Heart left ventricle (tissue), 16 donors: ENCODE measurements at places on chromosomes 4 and X. TPM values are rescaled to one million over a fixed set of nuclear protein-coding genes. Genes with fewer than 3 reads are reported as not detected.

PAGE2B gene
- total RNA-seq = not detected

GRCh38 chr4:152094970-152095700, 334.3 kb upstream of the GATB start:
- DNase-seq = no peak

GRCh38 chrX:45143455-45143854, 57.2 kb downstream of the DIPK2B start:
- DNase-seq = no peak

DNA sequence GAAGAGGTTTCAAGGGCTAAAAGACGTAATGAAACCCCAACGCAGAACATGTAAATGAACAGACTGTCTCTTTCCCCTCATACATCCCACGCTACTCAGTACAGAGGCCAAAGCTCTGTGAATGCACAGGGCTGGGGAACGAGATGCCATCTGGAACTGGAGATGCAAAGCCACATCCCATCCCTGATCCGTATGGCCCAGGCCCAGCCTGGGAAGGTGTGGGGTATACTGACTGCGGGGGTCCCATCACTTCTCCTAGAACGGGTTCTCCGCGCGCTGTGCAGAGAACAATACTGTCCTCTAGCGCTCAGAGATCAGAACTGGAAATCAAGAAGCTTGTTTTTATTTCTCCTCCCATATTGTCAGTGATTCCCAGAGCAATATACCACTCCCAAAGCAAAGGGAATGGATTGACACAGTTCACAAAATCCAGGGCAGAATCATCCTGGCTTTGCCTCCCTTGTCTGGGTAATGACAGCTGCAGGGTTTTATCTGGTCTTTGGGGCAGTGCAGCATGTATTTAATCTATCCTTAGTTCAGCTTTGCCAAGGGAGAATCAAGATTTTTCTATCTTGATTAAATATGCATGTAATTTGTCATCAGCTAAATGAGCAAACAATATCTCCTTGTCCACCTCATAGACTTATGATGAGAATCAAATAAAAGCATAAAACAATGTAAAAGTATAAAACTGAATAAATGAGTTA, 47.3 kb upstream of the TLR3 start:
- no peak for DNase-seq

DNA sequence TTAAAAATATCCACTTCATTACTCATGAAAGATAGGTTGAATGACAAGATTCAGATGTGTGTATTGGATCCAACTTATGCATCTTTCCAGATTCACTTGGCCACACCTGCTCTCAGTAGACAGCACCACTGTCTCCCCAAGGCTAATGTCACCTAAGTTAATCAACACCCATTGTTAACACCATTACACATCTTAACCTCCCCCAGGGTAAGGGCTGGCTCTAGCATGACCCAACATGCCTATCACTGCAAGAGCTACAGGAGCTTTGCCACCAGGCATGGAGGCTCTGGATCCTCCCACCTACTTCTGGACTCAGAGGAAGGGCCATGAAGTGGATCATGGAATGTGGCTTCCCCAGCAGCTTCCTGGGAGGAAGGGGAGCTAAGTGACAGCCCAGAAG, 32.8 kb upstream of the LSM6 start:
- DNase-seq = no peak

GRCh38 chr4:173242466-173243250, 74.0 kb downstream of the GALNT7 start:
- no peak for DNase-seq

ARSD gene
- 7.4 TPM for total RNA-seq

ADH1C gene
- total RNA-seq = 1.6 TPM

- DNase-seq = no peak
Measured at GRCh38 chr4:163967263-163967662, 472.8 kb downstream of the TMA16 start.

SUPT20HL2 gene
- total RNA-seq = not detected

SYTL4 gene
- 3.0 TPM for total RNA-seq

DNA sequence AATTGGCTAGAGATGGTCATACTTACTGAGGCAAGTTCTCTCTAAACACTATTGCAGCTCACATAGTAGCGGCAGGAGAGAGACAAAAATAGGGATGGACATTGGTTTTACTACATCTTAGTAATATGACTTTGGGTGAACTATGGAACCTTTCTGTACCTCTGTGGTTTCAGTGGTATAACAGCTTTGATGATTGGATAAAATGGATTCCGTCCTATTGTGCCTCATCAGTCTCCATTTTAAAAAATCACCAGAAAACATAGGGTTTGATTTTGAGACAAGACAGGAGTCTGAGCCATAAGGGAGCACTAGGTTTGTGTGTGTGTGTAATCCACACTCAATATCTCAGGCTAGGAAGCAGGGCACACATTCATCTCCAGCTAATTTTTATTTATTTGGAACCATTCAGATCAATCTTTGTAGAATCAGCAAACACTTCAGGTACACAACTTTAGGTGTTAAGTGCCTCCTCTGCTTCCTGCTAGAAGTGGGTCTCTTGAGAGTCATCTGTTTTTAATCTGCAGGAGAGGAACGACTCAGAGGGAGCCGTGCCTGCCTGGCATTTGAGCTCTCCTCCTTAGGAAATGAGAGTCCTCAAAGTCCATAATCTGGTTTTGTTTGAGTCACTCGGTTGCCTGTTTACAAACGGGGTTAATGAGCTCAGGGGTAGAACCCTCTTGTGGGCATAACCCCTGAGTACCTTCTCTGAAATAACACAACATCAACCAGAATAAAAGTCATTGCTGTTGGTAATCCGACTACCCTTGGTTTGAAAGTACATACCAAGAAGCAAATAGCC, 238.5 kb upstream of the BOD1L1 start:
- DNase-seq = no peak

DNA sequence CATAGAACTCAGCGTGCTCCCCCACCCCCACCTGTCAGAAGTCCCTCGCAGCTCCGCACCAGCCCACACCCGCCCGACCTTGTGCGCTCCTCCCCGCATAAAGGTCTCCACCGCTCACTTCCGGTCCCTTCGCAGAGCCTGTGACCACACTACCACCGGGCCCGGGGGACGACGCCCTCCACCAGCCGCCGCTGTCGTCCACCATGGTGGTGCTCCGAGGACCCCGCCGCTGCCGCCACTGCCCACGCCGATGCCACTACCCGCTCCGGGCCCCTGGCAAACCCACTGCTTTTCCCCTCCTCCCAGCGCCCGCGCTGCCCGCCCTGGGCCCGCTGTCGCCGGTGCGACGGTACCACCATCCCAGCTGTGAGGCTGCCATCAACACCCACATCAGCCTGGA, 79.8 kb upstream of the LANCL3 start:
- no peak for DNase-seq

GRCh38 chr4:127575888-127576287, 56.9 kb upstream of the INTU start:
- no peak for DNase-seq

DNA sequence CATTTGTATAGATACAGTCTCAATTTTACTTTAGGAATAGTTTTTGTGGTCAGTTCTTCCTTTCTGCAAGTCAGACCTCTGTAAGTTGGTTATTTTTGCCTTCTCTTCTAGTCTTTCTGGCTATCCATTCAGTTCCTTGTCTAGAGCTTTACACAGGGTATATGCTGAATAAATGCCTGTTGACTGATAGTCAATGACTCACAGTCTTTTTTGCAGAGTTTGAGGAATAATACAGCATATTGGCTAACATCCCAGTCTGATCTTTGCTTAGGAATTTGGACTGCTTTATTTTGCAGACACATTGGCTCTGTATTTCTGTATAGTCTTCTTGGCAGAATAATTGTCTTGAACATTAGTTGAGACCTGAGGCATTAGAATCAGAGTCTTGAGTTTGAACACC, 132.4 kb downstream of the MAGEC1 start:
- DNase-seq = no peak

DNA sequence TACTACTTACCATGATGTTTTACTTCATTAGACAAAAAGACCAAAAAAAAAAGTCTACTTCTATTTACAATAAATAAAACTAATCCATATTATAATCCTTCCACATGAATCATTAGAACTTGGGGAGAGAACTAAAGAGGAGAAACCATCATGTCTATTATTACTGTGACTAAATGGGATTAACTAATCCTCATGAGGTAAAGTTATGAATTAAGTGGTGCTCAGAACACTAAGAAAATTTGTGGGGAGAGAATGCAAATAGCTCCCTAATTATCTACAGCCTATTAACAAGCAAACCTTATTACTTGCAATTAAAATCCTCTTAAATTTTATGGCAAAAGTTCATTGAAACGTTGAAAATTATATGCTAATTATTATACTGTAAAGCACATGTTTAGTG, 68.8 kb downstream of the MAB21L2 start:
- no peak for DNase-seq

DNA sequence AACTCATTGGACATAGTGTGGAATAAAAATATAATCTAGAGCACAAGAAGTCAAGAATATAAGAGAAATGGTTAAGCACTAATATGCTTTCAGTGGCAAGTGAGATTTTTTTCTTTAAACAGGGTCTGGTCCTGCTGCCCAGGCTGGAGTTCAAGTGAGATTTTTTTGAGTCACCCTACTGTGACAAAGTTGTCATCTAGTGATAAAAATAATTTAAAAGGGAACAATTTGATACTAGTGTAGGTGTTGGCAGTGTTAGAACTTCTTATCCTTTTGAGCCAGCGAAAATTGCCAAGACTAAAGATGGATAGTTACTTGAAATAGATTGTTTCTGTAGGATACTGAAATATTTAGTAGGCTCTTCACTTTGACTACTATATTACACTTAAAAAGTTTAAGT, 67.9 kb upstream of the TECRL start:
- no peak for DNase-seq

DNA sequence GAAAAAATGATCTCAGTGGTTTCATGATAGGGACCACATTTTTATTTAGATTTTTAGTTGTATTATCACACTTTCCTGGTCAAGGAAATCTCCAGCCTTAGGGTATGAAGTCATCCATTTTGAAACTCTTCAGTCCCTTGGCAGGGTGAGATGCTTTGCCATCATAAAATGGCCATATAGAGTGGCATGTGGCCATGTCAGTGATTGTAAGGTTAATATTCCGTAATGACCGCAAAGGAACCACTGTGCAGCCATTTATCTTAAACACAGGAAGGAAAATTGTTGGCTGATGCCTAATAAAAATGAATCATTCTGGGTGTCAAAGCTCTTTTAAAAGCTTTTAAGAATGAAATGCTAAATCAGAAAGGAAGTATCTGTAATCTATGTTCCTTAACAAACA, 35.6 kb downstream of the COMMD8 start:
- no peak for DNase-seq

DNA sequence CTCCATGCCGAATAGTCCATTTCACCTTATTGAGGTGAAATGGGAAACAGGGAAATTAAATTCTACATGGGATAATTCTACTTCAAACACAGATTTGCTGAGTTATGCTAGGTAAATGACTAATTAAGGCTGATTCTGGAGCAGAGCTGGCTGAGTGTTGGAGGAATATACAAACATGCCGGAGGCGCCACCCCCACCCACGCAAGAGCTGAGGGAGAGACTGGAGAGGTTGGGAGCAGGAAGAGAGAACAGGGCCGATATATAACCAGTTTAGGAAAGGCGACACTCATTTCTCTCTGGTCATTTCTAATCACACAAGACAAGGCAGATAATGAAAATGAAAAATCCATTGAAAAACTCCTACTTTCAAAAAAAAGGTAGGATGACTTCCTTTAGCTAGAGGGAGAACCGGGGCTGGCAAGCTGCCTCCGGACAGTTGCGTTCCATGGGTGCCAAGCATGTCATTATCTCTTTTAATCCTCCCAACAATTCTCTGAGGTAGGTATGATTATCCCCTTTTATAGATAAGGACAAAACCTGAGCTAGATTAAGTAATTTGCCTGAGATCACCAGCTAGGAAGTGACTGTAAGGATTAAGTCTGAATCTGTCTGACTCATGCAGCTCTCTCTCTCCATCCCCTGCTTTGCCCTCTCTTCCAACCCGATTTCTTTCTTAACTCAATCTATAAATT, 27.6 kb upstream of the CFAP299 start:
- no peak for DNase-seq

- no peak for DNase-seq
Measured at GRCh38 chrX:102840871-102841705, 96.0 kb upstream of the RAB40AL start.

KIAA1210 gene
- total RNA-seq = 0.06 TPM
